ENCODE measurements at places on chromosomes 5 and 9.

GRCh38 chr9:20640331-20641187 is 18.3 kb upstream of the MLLT3 start:
- DNase-seq = peak; percentile 51

GRCh38 chr9:114392749-114393112 is 4.9 kb upstream of the AKNA start:
- DNase-seq = no peak

- no peak for DNase-seq
These were observed 3.6 kb upstream of the PAX5 start for GRCh38 chr9:37037503-37038301.

DNA sequence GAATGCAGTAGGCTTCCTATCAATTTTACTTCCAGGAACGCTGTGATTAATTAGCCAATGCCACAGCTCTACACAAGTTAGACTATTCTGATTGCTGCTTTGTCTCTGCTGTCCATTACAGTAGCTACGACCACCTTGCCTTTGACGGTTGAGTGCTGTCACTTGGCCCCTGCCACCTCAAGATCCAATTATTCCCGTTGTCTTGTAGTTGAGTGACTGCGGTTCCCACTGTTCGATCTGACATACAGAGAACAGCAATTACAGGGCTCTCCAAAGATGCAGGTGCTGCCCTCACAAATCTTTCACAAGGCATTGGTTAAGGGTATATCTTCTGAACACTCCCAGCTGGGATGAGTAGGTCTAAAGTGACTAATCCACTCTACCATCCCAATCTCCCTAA is 393.4 kb upstream of the KIF2A start:
- DNase-seq = no peak

DNA sequence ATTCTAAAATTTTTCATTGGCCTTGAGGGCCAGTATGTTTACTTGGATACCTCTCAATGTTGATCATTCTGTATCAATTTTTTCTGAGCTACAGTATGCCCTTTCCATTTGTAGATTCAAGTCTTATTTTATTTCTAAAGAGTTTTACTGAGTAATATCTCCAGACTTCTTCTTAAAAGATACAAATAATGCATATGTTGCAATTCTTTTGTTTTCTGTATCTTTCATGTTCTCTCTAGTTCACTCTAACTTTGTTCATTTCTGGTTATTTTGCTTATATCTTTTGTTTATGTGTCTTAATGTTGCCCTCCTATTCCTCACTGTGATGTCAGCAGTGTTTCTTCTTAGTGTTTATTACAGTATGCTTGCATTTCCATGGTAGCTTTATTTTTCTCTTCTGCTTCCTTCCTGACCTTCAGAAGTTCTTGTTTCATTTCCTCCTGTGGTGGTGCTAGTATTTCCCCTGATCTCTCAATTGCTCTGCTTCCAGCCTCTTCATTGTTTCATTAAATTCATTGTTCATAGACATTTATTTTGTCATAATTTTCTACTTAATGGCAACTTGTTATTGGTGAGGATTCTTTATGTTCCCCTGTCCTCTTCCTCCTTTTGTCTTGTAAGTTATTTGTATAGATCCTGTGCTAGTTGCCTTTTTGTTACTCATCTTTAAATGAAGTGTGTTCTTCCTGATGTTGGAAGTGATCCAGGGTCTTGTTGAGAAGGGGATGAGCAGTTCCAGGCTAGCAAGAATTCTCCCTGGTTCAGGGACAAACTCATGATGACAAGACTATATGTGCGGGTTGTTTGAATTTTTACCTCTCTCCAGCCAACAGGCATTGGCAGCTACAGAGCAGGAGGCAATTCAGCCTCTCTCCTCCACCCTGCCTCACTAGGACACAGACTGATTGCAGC is 160.8 kb downstream of the DEPDC1B start:
- DNase-seq = no peak

GRCh38 chr5:119333421-119333851 is 22.4 kb upstream of the TNFAIP8 start:
- DNase-seq = no peak

DNA sequence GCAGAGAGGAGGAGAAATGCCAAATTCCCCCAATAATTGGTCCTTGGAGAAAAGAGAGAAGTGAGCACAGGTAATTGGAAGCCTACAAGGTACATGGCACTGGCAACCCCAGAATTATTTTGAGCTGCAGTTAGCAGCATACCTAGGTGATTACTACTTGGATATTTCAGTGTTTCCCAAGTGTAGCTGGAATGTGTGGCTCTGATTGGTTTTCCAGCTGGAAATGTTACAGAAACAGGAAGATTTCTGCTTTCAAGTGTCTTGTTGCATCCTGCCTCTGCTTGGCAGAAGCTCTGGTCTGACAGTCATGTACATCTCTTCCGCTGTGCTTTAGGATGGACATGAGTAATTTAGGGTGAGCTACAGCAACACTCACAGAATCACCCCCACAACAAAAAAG is 262.1 kb downstream of the ENC1 start:
- DNase-seq = no peak

DNA sequence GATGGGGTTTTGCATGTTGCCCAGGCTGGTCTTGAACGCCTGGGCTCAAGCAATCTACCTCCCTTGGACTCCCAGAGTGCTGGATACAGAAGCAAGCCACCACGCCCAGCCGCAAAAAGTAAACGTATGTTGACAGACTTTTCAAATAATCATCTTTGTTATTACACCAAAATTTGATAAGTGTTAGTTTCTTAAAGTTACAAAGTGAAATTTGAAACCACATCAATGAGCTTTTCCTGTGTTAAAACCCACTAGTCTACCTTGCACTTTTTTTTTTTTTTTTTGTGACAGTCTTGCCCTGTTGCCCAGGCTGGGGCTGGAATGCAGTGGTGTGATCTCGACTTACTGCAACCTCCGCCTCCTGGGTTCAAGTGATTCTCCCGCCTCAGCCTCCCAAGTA is 29.9 kb downstream of the SPACA9 start:
- DNase-seq = no peak

DNA sequence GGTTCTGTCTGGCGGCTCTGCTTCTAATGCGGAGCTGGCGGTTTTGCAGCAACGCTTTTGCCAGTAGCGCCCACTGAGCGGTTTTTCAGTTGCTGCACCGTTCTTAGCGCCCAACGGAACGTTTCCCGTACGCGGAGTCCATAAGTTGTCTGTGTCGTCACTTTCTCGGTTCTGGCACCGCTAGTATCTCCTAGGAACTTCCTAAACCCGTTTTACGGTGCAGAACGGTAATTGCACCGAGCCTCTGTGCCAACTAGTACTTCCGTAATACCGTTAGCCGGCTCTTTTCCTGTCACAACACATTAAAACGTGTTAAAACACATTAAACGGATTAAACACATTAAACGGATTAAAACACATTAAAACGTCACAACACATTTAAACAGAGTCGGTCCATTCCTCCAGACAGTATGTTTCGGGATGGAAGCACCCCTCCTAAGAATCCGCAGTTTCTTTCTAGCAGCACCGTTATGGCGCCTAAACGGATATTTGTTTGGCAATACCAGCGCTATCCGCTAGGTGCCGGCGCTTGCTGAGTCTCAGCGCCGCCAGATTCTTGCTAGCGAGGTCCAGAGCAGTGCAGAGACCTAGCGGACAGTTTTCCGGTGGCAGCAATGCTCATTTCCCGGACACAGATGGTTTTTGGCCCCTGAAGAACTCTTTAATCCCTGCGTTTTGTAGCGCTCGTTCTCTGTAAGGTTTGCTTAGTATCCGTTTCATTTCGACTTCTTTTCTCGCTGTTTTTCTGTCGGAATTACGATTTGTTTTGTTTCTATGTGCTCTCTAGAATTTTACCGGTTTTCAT is 45.4 kb downstream of the ANXA2R start:
- peak; percentile 69 for DNase-seq

DNA sequence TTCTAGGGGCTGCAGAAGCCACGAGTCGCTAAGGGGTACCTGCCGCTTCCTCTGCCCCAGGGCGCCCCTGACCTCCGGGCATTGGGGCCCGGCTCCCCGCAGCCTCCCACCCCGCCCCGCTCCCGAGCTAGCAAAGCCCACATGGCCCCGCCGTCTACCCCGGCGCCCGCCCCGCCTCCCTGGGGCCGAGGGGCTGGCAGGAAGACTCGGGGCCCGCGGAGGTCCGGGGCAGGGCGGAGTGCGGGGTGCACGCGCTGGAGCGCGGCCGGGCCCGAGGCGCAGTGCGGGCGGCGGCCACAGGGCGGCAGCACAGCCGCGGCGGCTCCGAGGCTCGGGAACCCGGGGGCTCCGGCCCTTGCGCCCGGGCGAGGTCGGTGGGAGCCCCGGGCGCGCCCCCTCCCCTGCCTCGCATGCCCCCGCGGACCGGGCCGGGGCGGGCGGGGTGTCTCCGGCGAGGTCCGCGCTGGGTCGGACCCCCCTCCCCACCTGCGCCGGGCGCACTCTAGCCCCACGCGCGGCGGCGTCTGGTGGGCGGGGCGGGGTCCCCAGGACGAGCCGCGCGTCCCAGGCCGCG is 6.7 kb downstream of the NRARP start:
- DNase-seq = no peak

DNA sequence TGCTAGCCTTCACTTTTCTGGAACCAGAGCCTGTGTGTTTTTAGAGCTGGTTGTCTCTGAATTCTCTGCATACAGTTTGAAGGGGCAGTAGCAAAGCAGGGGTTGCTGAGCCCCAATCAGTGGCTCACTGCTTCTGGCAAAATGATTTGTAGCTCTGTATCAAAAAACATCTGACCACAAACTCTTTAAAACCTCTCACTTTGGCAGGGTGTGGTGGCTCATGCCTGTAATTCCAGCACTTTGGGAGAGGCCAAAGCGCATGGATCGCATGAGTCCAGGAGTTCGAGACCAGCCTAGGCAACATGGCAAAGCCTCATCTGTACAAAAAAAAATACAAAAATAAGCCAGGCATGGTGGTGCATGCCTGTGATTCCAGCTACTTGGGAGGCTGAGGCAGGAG is 28.3 kb upstream of the APC start:
- no peak for DNase-seq

- no peak for DNase-seq
These were observed 138.8 kb upstream of the POC5 start for GRCh38 chr5:75856056-75856455.

- no peak for DNase-seq
These were observed 138.0 kb downstream of the MTX3 start for GRCh38 chr5:79853028-79853427.

DNA sequence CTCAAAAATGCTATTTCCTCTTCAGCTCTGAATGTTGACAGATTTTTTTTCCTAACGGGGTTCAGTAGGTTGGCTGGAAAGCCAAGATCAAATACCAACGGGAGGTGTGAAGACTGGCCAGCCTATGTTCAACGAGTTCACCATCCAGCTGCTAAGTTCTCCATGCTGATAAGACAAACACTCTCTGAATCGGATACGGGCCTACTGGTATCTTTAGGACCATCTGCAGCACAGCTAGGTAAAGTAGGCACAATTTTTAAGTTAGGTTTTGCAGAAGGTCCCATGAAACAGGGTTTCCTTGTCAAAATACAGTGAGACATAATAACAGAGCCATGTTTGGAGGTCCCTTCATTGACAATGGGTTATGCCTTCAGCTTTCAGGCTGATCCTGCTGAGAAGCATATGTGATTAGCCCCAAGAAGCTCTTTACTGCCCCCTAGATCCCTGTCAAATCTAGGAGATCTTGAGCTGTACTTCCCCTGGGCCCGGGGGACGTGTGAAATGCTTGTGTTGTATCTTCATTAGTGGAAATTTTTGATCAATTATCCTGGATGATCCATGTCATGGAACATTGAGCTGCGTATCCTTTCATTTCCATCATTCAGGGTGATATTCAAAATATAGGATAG is 60.6 kb downstream of the PGM5 start:
- no peak for DNase-seq

GRCh38 chr5:8981016-8981415 is 564.9 kb downstream of the SEMA5A start:
- DNase-seq = no peak

- DNase-seq = no peak
These were observed 109.5 kb downstream of the MYO10 start for GRCh38 chr5:16826379-16827125.

GRCh38 chr5:138831703-138832102 is 43.4 kb downstream of the LRRTM2 start:
- no peak for DNase-seq

GRCh38 chr5:161397448-161397847 is 149.1 kb downstream of the GABRB2 start:
- DNase-seq = no peak

- DNase-seq = no peak
These were observed 12.9 kb upstream of the WDR38 start for GRCh38 chr9:124840300-124840833.

Data from stimulated activated CD8-positive, alpha-beta memory T cell treated with anti-CD3 and anti-CD28 coated beads, Interleukin-7, amount 100 ng/mL, for 1 hour (primary cell).